Activated CD4-positive, alpha-beta T cell treated with anti-CD3 and anti-CD28 coated beads for 4 hours (primary cell): ENCODE measurements at places on chromosomes 5 and 9.

GRCh38 chr9:116209414-116210116 is 56.0 kb downstream of the PAPPA start:
- DNase-seq, result no peak

- no peak for DNase-seq
These were observed 333.7 kb downstream of the PDE4D start for GRCh38 chr5:59559847-59560246.

- DNase-seq, result no peak
These were observed 120.5 kb upstream of the BOD1 start for GRCh38 chr5:173736923-173737412.

GRCh38 chr5:15683332-15683731 is 183.4 kb downstream of the FBXL7 start:
- DNase-seq, result no peak

- DNase-seq, result no peak
These were observed 119.1 kb downstream of the DOCK2 start for GRCh38 chr5:169756071-169756765.
